ENCODE measurements at places on chromosomes 13 and 19.

DNA sequence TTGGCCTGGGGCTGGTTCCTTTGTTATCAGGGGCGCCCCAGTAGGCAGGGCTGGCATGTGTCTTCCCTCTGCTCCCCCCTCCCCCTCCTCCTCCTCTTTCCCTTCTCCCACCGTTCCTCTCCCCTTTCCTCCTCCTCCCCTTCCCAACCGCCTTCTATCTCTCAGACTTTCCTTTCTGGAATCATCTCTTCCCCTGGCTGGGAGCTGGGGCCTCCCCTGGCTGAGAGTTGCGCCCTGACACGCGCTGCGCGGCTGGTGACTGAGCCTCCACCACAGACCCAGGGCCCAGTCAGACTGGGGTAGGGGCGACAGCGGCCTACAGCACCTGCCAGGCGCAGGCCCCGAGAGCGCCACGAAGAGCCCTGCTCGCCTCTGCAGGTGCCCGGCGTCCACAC is 2.8 kb downstream of the PNMA8B start:
- DNase-seq: no peak

DNA sequence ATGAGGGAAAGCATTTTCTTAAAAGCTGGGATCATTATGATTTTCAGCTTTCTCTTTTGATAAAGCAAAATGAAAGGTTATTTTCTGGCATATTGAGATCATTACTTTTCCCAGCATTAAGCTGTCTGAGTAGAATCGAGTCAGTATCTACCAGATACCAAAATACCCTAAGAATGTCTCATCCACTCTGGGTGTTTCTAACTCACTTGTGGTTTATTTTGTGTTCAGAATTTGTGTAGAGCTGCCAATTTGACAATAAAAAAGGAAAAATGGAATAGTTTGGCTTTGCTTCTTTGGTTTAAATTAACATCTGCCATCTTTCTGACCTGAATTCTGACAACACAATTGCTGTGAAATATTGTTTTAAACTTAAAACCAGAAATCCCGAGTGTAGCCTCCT is 438.7 kb upstream of the ARGLU1 start:
- DNase-seq: no peak

DNA sequence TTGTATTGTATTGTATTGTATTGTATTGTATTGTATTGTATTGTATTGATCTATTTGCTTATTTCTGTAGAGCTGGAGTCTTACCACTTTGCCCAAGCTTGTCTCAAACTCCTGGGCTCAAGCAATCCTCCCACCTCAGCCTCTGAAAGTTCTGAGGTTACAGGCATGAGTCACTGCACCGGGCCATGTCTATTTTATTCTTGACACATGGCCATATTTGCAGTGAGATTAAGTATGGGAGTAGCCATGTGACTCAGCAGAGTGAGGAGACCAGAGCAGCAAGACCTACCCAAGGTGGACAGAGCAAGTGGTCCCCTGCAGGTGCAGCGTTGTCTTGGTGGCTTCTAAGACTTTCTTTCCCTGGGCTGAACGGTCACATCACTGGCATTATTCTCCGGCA is 49.1 kb upstream of the UBAC2 start:
- no peak for DNase-seq

DNA sequence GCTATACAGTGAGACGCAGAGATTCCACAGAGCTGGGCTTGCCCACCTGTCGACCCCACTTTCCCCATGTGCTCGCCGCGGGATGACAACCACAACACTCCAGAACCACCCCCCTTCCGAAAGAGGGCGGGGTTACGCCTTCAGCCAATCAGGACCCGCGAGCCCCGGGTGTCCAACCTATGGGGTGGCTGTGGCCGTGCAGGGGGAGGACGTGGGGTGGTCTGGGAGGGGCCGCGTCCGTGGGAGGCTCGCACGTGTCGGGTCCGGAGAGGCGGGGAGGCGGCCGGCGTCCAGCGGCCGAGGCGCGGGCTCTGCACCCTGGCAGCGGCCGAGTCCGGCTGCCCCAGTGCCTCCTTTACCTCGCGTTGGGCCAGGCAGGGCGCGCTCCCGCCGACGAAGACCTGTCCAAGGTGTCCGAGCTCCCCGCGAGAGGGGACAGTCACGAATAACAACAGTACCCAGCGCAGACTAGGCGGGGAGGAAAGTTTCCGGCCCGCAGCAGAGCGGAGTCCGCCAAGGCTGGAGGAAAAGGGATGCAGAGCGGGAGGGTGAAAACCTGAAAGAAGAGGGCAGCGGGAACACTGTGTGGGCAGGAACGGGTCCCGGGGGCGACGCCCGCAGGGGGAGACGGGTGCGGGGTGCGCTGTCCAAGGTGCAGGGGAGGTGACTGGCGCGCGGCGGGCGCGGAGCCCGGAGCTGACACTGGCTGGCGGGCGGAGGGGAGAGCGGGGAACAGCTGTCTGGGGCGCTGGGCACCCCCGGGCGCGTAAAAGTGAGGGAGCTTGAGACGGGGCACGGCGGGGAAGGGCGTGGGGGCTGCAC is 911 bp downstream of the ENOX1 start:
- peak; percentile 8 for DNase-seq

DNA sequence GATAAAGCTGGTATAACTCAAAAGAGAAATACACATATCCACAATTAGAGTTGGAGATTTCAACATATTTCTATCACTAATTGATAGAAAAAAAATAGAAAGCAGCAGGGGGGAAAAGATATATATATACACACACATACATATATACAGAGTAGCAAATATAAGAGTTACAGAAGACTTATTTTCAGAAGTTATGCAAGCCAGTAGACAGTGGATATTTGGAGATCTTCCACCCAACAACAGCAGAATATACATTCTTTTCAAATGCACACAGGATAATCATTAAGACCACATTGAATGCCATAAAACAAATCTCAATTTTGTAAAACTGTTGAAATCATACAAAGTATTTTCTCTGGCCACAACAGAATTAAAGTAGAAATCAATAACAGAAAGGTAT is 192.8 kb downstream of the LACC1 start:
- DNase-seq: no peak

GRCh38 chr13:48178126-48178525 is 54.9 kb upstream of the ITM2B start:
- DNase-seq: no peak

GRCh38 chr19:3842948-3843347 is 25.9 kb downstream of the ZFR2 start:
- no peak for DNase-seq

- DNase-seq: peak; percentile 5
Observed at GRCh38 chr19:30799865-30800755, 427.9 kb downstream of the ZNF536 start.

DNA sequence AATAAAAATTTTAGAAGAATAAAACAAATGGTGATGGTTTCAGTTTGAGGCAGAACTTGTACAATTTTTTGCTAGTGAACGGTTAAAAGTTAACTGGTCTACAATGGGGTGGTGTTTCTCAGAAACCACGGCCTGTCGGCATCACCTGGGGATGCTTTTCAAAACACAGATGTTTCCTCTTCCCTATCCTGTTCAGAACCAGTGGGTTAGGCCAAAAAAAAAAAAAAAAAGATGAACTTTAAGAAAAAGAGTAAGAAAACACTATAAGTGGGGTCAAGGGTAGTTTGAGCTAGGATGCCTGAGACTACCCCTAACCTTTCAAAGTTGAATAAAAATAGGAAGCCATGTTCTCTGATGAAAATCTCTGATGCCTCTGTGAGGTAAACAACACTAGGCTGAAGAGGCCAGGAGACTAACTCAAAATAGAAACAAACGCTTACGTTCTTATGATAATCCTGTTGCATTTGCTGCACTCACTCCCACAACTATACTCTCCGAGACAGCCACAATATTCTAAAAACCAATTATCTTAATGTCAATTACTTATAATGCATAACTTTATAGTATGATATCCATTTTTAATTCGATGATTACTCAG is 3.3 kb downstream of the MTIF3 start:
- peak; percentile 67 for DNase-seq

DNA sequence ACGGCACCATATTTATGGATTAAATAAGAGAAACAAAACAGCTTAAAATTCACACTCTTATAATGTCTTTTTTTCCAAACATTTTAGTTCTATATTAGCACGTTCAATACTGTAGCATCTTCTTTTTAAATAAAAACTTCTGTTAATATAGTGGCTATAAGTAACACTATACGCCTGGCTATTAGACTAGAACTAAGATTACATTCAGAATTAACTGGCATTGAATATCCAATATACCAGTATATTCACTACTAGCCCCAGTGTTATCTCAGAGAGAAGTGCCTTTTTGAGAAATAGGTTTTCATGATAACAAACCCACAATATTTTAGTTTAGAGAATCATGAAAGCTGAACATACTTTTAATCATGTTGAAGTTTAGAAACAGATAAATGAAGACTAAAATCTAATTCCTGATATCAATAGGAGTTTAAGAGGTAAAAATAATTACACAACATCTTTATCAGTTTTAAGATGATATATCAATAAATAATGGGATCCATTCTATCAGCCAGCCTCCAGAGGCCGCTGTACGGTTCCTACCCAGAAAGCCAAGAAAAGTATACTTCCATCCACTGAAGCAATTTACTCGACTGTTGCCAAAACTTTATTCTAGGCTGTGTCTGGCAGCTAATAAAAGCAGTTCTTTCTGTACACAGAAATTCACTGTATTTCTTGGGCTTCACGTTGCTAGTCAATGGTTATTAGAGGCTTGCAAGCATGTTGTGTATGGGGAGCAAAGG is 1113.4 kb upstream of the MIR17HG start:
- no peak for DNase-seq

DNA sequence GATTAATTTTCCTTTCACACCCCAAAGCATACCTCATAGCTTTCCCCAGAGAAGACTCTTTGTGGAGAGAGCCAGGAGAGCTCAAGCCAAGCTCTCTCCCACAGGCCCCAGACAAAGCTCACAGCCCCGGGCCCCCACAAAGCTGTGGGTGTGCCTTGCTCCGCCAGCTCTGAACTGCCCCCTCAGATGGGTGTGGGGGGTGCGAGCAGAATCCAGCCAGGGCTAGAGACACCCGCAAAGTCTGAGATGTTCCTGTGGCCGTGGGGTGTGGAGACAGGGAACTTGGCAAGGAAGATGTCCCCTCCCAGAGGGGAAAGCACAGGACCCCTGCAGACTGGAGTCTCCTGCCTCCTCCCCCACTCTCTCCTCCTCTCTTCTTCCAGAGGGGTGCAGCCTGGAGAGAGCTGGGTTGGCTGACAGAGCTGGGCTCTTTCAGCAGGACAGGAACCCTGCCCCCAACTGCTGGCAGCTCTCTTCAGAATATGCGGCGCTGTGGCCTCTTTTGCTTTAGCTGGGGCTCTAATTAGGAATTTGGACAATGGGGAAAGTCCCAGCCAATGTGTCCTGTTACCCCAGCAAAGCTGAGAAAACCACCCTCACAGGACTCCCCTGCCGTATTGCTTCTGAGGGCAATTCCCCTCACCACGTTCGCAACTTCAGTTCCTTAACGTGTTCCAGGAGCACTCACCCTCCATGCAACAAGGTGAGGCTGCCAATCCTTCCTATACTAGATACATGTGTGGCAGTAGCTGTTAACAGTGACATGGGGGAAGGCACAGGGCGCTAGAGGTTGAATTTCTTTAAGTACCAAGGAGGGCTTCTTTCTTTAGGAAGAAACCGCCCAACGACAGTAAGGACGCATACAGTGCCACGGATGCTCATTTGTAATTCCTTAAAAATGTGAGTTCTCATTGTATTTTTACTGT is 170.0 kb downstream of the COL4A1 start:
- DNase-seq: no peak

DNA sequence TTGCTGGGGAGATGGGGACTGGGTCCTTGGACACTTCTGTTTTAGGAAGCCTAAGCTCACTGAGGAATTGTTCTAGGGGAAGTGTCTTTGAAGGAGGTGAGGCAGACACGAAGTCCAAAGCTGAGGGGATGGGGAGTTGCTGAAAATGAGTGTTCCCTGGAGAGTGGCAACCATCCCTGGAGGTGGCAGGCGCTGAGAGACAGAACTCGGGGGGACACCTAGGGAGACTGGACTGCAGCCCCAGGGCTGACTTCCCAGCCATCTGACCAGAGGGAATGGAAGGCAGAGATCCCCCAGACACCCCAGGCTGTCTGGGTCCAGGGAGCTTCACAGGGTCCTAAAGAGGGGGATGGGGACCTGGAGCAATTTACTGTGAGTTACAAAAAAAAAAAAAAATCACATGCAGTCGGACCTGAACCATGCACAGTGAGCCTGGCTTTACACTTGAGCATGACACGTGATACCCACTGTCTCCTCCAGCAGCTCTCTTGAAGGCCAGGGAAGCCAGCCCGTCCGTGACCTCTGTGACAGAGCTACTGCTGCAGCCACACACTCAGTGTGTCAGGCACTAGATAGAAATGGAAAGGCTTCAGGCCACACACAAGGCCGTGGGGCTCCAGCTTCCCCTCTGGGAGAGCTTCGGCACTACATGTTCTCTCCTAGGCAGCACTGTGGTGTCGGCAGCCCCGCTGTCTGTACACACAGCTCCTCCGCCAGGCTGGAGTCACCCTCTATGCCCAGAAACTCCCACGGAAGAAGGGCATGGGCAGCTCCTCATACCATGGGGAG is 77.1 kb upstream of the KCTD15 start:
- DNase-seq: no peak

DNA sequence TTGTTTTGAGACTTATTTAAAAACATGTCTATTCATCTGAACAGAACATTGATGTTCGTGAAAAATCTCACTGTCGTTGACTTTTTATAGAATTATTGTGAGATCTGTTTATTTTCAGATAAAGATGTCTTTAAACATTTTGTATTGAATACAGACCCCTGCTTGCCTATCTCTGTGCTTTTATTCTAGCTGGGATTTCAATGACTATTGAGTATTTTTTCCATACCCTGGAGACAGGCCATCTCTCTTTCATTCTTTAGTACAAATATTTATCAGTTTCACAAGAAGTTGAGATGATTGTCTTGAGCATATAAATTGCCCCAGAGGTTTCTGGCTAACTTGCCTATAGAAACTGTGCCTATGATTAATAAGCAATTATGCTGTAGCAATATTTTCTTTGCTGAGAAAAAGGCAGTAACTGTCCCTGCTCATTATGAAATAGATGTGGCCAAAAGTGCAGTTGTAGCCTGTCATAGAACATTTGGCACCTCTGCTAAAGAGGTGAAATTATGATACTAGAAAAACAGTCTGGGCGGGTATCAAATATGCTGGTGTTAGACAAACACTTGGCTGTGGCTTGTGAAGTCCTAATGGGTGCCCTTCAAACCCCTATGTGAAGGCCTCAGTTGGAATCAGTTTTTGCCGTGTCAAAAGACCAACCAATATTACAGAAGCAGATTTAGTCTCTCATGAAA is 360.6 kb downstream of the HS6ST3 start:
- DNase-seq: no peak

GRCh38 chr19:920051-920864 is 3.1 kb downstream of the KISS1R start:
- DNase-seq: peak; percentile 77

GRCh38 chr13:108609353-108609752 is 20.1 kb upstream of the MYO16 start:
- DNase-seq: no peak

GRCh38 chr13:112769615-112770014 is 79.8 kb downstream of the ATP11A start:
- no peak for DNase-seq

Measured in CD4-positive, alpha-beta T cell treated with Interleukin-10 for 1 hour (primary cell).